Posterior vena cava (tissue), 2 donors: ENCODE measurements at places on chromosomes 1 and 21. TPM values are rescaled to one million over a fixed set of nuclear protein-coding genes. Genes with fewer than 3 reads are reported as not detected.
A peak's percentile ranks its signal among the peaks of the same experiment; 100 is the strongest.

- DNase-seq = no peak
Measured at GRCh38 chr1:194298007-194298598, 1111.7 kb upstream of the B3GALT2 start.

- no peak for DNase-seq
Measured at GRCh38 chr1:206575165-206575893, 36.9 kb downstream of the EIF2D start.

DNA sequence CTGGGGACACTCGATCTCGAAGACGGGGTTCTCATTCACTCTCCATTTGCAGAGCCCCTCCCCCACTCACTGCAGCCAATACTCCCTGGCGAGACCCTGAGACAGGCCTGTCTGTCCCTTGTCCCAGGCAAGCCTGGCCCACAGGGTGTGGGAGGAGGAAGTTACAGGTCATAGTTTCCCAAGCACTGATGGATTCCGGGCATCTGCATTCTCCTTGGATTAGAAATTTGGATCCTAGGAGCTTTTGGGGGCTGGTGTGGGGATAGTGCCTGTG lies 11.3 kb downstream of the WNT3A start:
- no peak for DNase-seq

- DNase-seq = peak; percentile 68
Measured at GRCh38 chr1:203464743-203465142, 10.9 kb upstream of the PRELP start.

DNA sequence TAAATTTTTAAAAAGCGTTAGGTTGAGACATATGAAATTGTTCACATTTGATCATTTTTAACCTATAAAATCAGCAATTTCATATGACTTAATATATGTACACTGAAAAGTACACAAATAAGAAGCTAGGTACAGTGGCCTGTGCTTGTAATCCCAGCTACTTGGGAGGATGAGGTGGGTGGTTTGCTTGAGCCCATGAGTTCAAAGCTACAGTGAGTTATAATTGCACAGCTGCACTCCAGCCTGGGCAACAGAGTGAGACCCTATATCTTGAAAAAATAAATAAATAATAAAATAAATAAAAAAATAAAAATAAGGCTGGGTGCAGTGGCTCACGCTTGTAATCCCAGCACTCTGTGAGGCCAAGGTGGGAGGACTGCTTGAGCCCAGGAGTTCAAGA lies 5.2 kb upstream of the EPB41 start:
- DNase-seq = no peak

DNA sequence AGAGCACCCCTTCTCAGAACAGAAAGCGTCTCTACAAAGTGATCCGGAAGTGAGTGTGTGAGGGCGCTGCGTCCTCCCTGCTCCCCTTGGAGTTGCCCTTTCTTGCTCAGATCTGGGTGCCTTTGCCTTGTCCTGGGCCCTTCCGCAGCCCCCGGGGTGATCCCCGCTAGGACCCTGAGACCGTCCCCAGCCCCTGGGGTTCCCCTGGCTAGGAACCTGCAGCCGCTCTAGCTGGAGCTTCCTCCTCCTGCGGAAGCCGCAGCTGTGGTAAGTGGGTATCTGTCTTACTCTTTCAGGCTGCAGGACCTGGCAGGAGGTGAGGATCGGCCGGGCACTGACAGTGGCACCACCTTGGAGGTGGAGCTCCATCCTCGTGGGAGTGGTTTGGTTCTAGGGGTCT lies 11.2 kb downstream of the RRP1 start:
- DNase-seq = no peak

DNA sequence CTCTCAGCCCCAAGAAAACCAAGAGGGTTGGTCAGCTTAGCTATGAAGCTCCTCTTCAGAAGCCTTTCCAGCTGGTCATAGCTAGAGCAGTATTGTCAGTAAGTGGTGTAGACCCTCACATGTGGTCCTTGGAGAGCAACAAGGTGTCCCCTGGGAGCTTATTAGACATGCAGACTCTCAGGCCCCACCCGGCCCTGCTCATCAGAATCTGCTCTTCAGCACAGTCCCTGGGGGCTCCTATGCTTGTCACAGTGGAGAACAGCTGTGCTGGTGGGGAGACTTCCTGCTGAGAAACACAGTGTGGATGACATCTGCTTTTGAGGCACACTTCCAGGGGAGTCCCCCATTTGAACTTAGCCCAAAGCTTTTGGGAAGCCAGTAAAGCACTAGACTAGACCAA lies 21.9 kb upstream of the NEK2 start:
- no peak for DNase-seq

DNA sequence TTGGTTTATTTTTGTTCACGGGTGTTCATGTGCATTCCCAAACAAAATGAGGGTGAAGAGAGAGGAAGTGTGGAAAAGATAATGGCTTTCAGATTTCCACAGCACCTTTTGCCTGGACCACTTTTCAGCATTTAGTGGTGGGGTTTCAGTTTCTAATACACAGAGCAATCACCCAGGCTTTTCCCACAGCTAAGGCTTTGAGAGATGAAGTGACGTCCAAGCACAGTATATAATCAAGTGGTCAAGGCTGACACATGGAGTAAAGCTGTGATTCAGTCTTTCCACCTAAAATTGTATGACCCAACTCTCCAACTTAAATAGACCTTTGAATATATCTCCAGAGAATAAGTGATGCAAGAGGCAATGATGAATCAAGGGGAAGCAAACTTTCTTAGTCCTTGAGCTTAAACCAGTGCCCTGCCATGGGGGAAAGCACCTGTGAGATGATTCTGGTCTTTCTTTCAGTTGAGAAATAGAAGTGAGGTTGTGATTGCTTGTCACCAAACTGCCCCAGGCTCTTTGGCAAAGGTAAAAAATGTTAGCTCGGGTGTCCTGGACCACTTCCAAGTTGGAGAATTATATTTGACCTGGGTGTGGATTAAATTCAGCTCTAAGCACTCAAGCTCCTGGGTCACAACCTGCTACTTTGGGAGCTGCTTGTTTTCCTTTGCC lies 2.4 kb upstream of the PIK3R3 start:
- DNase-seq = no peak

GRCh38 chr1:98322966-98323365 lies 338.6 kb upstream of the SNX7 start:
- no peak for DNase-seq

DNA sequence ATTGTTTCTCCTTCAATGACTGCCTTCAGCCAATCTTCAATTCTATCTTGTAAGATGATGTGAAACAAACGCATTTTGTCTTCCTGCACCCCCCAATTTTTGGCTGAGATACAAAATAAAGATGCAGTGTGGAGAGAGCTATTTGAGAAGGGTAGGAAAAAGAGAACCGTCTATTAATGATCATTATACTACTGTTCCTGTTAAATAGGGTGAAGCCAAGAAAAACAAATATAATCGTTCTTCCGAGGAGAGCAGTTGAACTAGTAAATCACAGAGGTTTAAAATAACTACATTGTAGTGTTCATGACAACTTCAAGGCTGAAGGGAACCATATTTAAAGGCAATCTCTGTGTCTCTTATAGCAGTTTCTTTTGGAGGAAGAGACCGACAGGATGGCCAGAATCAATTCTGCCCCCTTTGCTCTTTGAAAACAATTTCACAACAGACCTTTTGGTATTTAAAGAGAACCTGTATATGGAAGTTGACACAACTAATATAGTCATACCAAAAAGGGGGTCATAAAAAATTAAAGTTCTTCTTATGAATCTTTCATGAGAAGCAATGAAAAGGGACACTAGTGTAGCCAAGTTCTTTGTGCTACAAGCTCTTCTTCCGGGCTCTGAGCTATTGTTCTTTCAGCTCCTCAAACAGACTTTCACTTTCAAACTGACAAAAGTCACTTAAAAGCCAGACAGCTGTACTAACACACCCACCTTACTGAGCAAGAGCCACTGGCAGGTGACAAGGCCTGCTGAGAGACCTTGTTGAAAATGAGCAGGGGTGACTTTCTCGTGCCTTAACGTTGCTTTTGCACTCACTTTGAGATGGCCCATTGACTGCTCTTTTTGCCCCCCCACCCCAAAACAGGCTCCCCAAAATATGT lies 30.9 kb downstream of the PROX1 start:
- no peak for DNase-seq

The RUNX3 gene
- total RNA-seq = 8.9 TPM

The SELL gene
- total RNA-seq = 5.5 TPM

The OR2T29 gene
- total RNA-seq = not detected

The FAM151A gene
- total RNA-seq = not detected
